ENCODE measurements at places on chromosomes 12 and 14.

GRCh38 chr12:65648461-65648860 lies 175.8 kb upstream of the HMGA2 start:
- DNase-seq: no peak

DNA sequence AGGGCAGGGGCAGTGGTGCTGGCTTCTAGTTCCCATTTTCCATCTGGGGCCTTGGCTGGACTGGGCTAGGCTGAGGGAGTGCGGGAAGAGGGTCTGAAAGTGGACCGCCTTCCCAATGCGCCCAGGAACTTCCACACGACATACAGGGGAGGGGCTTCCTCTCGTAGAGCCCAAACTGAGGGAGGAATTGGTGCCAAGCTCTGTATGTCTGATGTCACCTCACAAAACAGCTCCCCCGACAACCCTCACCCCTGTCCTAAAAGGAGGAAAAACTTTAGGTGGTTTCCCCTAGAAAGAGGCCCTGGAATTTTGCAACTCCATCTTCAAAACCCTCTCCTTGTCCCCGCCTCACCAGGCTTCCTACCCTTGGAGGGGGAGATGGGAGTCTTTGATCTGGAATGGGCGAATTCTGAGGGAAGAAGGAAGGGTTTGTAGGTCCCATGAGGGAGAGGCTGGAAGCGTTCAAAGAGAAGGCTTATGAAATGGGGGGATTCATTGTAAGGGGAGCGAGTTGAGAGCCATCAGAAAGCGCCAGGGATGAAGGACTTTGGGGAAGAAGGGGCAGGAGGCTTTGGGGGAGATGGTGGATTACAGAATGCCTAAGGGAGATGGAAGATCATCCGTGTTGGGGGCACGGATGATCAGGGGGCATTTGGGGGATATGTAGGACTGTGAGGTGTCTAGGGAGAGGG lies 844 bp downstream of the GLTP start:
- DNase-seq: peak; percentile 37

GRCh38 chr12:16881986-16882570 lies 276.1 kb upstream of the LMO3 start:
- no peak for DNase-seq

GRCh38 chr12:5577741-5578140 lies 145.8 kb downstream of the NTF3 start:
- no peak for DNase-seq

Measured in EH (cell line).